ENCODE measurements at places on chromosomes 2 and 18. TPM values are rescaled to one million over a fixed set of nuclear protein-coding genes. Genes with fewer than 3 reads are reported as not detected.

Gene KLF11
- total RNA-seq, result 6.9 TPM

DNA sequence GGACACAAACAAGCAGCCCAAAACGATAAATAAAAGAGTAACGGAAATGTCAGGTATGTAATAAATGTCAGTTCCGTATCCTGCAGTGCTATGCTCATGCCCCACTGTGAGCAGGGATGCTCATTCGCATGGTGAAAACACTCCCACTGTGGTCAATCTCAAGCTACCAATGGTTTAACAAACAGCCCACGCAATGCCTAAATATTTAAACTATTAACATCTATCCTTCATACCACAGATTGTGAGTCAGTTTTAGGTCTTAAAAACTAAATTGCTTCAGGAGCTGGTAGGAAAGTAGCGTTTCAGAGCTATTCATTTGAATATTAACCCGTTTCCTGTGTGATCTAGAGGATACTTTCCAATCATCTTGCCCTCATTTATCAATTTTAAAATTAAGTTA is 207.4 kb downstream of the TCF4 start:
- no peak for DNase-seq

GRCh38 chr18:24609254-24609653 is 148.8 kb downstream of the HRH4 start:
- no peak for DNase-seq

- DNase-seq, result no peak
Observed at GRCh38 chr2:38178119-38178518, 102.2 kb upstream of the CYP1B1 start.

- no peak for DNase-seq
Observed at GRCh38 chr2:5140347-5140746, 551.8 kb upstream of the SOX11 start.

Gene AQP12A
- not detected for total RNA-seq

DNA sequence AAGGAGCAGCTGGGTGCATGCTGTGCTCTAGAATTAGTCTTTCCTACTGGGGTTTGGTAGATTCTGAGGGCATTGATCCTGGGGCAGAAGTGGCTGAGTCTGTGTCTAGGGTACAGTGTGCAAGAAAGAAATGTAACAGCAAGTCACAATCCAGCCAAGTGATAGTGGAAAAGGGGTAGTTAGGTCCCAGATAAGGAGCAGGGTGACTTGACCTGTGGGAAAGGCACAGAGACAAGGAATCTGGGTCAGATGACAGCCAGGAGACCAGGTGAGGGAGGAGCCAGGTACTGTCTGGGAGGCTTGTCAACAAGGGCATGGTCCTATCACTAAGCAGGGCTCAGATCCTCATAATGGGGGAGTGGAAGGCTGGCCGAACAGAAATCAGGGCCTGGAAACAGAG is 8.1 kb downstream of the IL37 start:
- DNase-seq, result no peak

GRCh38 chr2:224143526-224143925 is 104.4 kb upstream of the SERPINE2 start:
- no peak for DNase-seq

DNA sequence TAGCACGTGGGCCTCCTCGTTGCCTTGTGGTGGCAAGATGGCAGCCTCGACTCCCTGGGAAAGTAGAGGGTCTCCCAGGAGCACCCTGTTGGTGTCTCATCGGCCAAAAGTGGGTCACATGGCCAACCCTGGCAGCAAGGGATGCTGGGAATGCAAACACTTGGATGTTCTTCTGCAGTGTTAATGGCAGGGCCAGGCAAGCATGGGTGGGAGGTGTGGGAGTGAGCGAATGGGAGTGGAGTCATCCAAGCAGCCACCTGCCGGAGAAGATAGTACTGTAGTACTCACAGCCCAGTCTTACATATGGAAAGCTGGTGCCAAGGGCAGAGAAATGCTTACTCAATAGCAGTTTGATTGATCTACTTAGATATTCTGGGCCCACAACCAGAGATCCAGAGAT is 122.2 kb downstream of the INHBB start:
- no peak for DNase-seq

- DNase-seq, result peak; percentile 58
Observed at GRCh38 chr2:99881901-99882591, 260.3 kb downstream of the AFF3 start.

All from G401 (cell line).